ENCODE measurements at places on chromosomes 16 and 17.

DNA sequence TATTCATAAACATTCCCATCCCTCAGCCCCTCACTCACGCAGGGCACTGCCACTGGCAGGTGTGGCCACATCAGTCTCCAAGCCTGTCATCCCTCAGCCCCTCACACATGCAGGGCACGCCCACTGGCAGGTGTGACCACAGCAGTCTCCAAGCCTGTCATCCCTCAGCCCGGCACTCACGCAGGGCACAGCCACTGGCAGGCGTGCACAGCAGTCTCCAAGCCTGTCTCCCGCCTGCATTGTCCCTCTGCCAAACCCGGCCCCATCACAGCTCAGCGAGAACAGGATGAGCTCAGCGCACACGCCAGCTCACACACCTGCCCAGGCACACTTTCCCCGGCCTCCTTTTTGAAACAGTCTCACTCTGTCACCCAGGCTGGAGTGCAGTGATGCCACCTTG lies 11.4 kb upstream of the KREMEN2 start:
- peak; percentile 34 for DNase-seq

- DNase-seq = no peak
Observed at GRCh38 chr16:704552-705380, 835 bp downstream of the FBXL16 start.

DNA sequence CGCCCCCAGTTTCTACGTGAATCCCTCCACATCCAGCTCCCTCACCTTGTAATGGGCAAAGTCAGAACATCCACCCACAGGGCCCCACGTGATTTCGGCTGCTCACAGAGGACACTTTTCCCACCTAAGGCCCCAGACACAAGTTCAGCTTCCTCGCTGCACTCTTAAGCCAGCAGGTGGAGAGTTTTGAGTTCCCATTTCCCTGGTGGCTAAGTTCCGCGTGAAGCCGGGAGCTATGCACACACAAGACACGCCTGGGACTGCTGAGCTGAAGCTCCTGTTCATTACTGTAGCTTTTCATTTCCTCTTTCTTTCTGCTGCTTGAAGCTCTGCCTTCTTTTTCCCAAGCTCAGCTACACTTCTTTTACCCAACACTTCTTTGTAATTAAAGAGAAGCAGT lies 273.8 kb downstream of the NPIPA8 start:
- DNase-seq = no peak

DNA sequence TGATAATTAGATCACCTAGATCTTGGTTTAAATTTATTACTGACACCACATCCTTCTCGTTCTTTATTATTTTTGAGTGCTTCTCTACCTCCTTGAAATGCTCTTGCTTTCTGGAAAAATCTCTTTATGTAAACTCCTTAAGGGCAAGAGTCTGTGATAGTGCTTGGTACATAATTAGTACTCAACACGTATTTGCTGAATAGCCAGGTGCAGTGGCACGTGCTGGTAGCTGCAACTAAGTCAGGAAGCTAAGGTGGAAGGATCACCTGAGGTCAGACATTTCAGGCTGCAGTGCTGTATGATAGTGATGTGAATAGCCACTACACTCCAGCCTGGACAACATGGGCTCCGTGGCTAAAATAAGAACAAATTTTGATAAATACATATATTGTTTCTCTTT lies 63.0 kb downstream of the PPM1E start:
- no peak for DNase-seq

DNA sequence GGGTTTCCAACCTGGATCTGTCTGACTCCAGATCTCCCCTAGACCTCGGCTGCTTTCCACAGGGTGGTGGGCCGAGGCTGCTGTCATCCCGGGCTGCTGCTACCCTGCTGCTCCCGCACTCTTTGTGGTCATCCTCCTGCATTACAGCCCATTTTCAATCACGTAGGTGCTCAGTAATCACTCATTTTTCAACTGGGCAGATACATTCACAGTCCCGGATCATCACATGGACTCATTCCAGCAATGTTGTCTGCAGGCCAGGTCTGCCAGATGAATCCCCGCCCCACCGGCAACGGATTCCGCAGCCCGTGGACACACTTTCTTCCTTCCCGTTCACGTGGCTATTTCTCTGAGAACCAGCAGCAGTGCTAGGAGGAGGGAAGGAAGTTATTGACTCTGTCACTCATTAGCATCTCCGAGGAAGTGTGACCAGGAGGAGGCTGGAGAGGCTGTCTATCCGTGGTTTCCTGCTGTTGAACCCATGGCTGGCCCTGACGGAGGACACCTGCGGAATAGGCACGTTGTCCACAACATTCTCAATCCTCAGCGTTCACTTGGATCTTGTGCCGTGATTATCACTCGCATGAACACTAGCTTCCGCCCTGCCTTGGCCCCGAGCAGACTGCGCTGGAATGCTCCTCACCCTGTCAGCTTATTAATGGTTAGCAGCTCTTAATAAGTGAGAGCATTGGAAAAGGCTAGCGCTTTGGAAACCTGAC lies 14.7 kb upstream of the ZCCHC14 start:
- no peak for DNase-seq

DNA sequence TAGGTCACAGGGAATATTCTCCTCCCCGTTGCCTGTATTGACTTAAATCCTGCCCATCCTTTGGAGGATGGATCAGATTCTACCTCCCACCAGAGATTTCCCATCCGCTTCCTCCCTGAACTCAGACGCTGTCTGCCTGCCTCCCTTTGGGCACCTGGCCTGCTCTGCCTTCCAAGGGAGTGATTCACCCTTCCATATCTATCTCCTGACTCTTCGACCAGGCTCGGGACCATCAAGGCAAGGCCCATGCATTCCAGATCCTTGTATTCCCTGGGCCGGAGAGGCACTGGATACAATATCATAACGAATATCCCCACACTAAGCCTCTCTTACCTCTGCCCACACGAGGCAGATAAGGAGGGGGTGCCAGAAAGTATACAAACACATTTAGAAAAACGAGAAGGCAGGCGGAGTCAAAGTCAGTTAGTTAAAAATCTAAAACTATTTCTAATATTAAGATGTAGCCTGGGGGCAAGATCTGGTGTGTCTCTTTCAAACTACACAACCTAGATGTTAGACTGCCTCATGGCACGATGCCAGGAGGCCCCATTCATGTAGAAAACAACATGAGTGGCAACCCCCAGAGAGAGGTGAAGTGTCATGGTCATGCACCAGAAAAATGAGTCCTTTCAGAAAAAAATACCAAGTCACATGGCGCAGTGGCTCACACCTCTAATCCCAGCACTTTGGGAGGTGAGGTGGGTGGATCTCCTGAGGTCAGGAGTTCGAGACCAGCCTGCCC lies 9.2 kb downstream of the PMP22 start:
- no peak for DNase-seq

Measured in NCI-H1105 (cell line).